Left forelimb (tissue), 1 donor: ENCODE measurements at places on chromosomes 1 and 21.

GRCh38 chr1:155166471-155167165 lies 6.5 kb downstream of the KRTCAP2 start:
- DNase-seq = peak; percentile 71

- DNase-seq = no peak
Measured at GRCh38 chr1:110218739-110219138, 8.6 kb downstream of the KCNC4 start.

DNA sequence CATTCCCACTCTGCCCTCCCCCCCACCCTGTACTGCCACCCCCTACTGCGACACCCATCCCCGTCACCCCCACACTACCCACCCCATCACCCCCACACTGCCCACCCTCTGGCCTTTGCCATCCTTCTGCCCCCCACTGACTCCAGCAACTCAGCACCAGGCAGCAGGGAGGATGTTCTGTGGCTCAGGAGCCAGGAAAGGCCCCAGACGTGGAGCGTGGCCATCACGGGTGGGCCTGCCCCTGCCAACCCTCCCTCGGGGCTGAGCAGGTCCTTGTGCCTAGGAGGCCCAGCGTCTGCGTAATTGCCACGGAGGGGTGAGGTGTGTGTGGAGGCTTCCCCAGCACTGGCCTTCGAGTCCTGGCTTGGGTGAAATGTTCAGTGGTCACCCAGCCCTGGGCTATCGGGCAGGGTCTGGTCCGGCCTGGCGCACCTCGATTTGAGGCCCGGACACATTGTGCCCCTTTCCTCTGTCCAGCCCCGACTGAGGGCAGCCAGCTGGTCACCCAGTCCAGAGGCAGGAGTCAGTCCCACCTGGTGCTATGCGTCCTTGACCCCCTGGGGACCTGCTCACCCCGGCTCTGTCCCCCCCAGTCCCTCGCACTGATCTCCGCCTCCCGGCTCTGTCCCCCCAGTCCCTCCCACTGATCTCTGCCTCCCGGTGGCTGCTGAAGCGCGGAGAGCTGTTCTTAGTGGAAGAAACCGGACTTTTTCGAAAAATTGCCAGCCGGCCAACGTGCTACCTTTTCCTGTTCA lies 23.0 kb downstream of the ARHGEF16 start:
- no peak for DNase-seq

- DNase-seq = no peak
Measured at GRCh38 chr1:40404670-40405462, 31.3 kb downstream of the SMAP2 start.

GRCh38 chr1:39489567-39490239 lies 1.7 kb upstream of the BMP8A start:
- DNase-seq = no peak

GRCh38 chr1:38527373-38527966 lies 332.1 kb downstream of the RRAGC start:
- no peak for DNase-seq

DNA sequence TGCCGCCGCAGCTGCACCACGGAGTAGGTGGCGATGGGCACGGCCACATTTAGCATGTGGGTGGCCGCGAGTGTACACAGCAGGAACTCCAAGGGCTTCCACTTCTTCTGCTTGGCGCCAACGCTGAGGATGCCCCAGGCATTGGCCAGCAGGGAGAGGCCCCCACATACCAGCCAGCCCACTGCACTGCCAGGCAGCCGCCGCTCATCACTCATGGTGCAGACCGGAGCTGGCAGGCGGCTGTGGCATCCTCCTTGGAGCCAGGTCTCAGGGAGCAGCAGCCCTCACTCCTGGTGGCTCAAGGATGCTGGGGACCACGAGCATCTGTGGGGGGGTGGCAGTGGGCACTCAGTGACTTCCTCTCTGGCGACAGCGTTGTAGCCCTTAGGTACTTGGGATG lies 6.2 kb downstream of the GPR153 start:
- DNase-seq = no peak

GRCh38 chr1:18794051-18794450 lies 65.4 kb downstream of the TAS1R2 start:
- DNase-seq = no peak

DNA sequence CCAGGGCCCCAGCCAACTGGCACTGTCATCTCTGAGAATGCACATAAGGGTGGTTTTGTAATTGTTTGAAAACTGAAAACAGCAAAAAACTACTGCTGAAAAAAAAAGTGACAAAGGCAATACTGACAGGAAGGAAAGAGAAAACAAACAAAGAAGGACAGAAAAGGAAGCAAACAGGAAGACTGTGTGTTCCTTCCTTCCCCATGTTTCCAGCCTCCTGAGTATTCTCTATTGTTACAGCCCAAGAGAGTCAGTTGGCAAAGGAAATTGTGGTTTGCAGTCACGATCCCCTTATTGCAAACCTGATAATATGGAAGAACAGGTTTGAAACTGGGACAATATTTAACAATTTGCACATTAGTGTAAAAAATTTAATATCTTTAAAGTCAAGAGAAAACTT lies 1177.6 kb downstream of the PLA2G4A start:
- no peak for DNase-seq

DNA sequence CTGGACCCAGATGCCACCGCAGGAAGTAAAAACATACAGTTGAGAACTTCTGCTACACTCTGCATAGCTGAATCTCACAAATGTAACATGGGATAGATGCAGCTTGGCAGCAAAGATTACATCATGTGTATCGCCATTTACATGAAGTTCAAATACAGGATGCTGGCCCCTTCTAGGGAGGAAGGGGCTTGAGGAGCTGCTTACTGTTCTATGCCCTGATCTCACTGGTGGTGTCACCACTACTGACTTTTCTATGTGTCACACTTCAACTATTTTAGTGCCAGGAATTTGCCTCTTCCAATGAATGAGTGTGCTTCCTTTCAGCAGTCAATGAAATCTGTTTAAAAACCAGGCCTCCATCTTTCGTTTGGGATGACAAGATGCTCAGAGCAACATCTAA lies 31.1 kb downstream of the MRAP start:
- peak; percentile 17 for DNase-seq

- no peak for DNase-seq
Measured at GRCh38 chr1:2169200-2169836, 25.3 kb downstream of the FAAP20 start.

- DNase-seq = no peak
Measured at GRCh38 chr1:218536296-218536986, 191.3 kb downstream of the TGFB2 start.

DNA sequence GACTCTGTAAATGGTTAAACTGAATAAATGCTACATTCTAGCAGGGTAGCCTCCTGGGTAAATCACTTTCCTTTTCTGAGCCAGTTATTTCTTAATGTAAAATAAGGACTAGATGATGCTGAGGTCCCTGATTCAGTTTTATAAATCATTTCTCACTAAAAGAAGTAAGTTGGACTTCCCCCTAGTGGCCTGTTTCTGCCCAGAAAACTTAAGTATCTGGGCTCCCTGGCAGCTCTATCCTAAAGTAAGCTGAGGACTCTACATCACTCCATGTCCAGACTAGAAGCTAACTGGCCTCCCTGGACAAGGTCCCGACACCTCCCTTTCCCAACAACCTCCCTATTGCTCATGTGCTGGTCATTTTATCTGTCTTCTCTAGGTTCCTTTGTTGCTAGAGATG lies 3.0 kb downstream of the GPN2 start:
- DNase-seq = no peak

DNA sequence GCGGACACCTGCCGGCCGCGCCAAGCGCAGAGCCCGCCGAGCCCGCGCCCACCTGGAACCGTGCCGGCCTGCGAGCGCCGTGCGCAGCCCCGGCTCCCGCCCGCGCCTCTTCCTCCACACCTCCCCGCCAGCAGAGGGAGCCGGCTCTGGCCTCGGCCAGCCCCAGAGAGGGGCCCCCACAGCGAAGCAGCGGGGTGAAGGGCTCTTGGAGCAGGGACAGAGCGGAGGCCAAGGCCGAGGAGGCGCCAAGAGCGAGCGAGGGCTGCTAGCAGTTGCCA lies 50.1 kb upstream of the KRTAP19-8 start:
- no peak for DNase-seq

- no peak for DNase-seq
Measured at GRCh38 chr1:198492872-198493271, 47.6 kb downstream of the ATP6V1G3 start.

GRCh38 chr1:19477284-19478249 lies 7.8 kb downstream of the CAPZB start:
- DNase-seq = no peak

GRCh38 chr1:22287946-22288520 lies 145.1 kb upstream of the WNT4 start:
- DNase-seq = no peak

- DNase-seq = no peak
Measured at GRCh38 chr1:10779201-10779600, 17.2 kb downstream of the CASZ1 start.

DNA sequence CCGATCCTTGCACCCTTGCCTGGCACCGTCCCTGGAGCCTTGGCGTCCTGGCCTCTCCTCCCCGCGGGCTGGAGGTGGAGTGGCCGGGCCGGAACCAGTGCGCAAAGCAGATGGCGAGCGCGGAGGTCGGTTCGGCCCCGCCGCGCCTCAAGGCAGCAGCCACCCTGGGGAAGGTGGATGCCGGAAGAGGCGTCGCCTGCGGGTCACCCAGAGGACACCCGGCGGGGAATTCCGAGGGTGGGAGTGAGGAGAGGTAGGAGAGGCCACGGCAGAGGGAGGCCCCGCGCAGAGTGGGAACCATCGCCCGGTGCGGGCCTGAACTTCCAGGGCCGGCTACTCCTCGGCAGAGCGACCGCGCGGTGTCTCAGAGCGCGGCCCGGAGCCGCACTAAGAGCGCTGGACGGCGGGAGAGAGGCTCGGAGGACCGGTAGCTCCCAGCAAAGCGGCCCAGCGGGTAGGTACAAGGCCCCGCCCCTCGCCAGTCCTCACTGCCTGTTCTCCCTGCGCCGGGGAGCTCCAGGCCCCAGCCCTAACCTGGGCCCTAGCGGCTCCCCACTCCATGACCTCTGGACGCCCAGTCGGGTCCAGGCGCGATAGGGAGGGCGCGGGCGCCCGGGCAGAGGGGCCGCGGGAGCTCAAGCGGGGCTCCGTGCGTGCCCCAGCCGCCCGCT lies at the start of gene RNF207:
Gene RNF207, plus strand, starts transcription at position 271 of the 671 bp plus-strand sequence. CDS start 417 bp downstream, outside the sequence.
- DNase-seq = peak; percentile 83

GRCh38 chr21:33828083-33828482 lies 87.5 kb downstream of the ATP5PO start:
- no peak for DNase-seq

- no peak for DNase-seq
Measured at GRCh38 chr1:6955357-6956094, 170.3 kb downstream of the CAMTA1 start.

- no peak for DNase-seq
Measured at GRCh38 chr21:25330266-25330665, 277.0 kb downstream of the MRPL39 start.
